ENCODE measurements at places on chromosomes 1 and 21.

- DNase-seq = no peak
Observed at GRCh38 chr1:171805395-171806115, 24.1 kb downstream of the METTL13 start.

GRCh38 chr1:169044971-169045370 lies 61.5 kb upstream of the ATP1B1 start:
- no peak for DNase-seq

- DNase-seq = no peak
Observed at GRCh38 chr1:109650609-109651008, 5.3 kb upstream of the GSTM4 start.

DNA sequence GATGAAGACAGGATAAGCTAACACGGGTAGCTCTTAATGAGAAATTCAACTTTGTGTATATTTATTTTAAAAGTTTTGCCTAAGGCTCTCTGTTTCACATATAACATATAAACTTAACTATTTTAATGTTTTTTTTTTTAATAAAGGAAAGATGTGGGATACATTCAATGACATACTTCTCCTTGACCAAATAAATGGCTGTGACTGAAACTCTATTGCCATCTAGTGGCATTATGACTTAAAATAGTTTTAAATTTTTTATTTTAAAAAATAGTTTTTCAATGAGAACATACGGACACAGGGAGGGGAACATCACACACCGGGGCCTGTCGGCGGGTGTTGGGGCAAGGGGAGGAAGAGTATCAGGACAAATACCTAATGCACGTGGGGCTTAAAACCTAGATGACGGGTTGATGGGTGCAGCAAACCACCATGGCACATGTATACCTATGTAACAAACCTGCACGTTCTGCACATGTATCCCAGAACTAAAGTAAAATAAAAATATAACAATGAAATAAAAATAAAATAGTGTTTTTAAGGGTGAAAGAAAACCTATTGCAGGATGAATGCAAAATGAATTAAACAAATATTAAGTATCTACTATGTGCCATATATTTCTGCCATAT lies 83.4 kb downstream of the LYST start:
- DNase-seq = peak; percentile 9

DNA sequence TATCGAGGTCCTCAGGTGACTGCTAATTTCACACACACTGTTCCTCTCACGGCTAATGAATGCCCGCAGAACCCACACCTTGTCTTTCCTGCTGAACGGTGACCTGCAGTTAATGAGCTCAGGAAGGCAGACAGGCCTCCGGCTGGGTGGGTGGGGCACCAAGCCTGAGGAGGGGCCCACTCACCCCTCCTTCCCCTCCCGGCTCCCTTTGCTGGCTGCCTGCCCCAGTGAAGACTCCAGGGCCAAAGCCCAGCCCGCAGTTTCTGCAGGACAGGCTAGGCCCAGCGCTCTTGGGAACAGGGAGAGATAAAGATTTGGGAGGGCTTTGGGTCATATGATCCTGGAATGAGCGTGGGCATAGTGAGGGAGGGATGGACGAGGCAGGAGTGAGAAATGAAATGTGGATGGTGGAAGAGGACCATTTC lies 26.4 kb downstream of the FOXO6 start:
- no peak for DNase-seq

DNA sequence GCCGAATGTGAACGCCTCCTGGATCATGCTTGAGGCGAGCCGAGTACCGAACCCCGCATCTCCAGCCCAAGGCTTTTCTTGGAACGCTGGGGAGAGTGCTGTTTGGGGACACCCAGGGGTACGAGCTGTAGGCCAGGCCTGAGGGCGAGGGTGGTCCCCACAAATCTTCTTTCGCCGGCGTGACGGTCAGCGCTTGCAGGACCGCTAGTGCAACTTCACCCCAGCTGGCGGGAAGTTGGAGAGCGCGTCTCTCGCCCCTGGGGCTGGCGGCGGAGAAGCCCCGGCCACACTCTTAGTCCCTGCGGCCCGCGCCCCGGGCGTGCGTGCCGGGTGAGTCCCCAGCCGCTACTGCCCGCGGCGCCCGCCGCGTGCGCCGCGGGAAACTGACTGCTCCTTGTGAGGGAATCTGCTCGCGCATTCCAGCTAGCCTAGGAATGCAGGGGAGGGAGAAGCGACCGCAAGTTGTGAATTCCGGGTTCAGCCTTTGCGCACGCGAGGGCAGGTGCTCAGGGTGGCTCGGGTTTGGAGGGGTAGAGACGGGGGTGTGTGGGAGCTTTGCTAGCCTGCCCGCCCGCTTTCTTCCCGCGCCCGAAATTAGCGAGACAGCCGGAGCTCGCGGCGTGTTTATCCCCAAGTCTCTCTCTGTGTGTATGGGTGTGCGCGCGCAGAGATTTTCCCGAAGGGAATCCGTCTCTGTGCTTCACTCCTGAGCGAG lies 884 bp downstream of the LHX4 start:
- DNase-seq = no peak

GRCh38 chr1:244730153-244730933 lies 77.4 kb downstream of the DESI2 start:
- no peak for DNase-seq

DNA sequence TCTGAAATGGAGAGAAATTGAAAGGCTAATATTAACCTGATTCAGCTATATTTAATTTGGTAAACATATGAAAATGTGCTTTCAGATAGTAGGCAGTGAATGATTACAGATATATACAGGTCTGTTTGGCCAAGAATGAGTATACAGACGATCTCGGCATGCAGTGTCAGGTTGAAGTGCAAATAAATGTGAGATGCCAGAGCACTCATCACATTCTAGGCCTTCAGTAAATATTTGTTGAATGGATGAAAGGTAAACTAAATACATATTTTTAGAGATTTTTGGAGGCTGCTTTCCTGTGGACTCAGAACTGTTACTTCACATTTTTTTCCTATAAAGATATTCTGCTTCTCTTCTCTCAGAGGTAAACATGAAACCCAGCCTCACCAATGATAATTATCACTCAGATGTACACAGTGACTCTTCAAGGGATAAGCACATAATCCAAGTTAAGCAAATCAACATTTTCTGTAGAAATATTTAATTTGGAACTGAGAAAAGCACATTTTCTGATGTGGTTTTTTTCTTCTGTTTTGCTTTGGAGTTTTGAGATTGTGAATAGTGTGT lies 702.9 kb downstream of the BRINP3 start:
- no peak for DNase-seq

DNA sequence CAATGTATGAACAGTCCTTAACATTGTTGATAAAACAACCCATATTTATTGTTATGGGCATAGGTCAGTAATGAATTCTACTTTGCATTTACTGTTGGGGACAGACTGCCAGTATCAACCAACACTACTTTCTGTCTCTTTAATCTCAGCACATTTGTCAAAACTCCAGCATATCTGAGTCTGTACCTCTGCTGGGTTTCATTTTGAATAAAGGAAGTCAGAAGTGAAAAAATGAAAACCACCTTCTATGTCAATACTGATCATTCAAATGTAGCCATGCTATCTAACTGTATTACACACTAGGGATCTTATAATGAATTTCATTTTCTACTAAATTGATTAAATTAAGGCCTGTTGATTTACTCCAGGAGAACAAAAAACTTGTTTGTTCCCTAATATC lies 24.2 kb upstream of the CXADR start:
- no peak for DNase-seq

DNA sequence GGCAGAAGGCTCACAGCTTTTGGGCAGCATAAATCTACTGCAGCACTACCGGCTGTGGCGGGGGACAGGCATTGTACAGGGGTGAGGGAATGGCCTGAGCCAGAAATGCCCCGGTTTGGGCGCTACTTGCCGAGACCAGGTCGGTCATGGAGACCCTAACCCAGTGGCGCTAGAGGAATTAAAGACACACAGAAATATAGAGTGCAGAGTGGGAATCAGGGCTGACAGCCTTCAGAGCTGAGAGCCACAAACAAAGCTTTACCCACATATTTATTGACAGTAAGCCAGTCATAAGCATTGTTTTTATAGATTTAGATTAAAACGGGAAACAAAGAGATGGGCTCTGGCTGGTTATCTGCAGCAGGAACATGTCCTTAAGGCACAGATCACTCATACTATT lies 101.8 kb downstream of the POU2F1 start:
- no peak for DNase-seq

- no peak for DNase-seq
Observed at GRCh38 chr1:65289449-65289848, 19.9 kb upstream of the DNAJC6 start.

DNA sequence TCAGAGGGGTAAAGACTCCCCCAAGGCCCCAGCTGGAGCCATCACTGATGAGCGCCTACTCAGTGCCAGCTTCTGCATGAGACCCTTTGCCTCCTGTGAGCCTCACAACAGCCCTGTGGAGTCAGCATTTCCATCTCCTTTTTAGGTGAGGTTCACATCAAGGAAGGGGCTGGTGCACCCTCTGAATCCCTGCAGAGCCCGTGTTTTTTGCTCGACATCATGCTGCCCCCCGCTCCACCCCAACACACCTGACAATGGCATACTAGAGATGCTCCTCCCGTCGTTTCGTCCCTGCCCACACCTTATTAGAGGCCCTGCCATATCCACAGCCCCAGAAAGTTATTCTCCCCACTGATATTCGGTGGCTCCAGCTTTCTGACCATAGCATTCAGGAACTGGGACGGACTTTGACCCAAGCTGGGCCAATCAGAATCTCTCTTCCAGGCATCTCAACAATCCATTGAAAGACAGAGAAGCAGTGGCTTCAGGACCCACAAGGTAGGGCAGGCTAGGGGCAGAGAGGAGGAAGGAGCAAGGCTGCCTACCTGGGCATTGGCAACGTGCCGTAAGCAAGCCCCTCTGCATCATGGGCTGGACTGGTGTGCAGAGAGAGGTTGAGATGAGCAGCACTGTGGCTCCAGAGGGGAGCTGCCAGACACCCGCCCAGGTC lies 32.7 kb downstream of the EPHA10 start:
- DNase-seq = no peak

DNA sequence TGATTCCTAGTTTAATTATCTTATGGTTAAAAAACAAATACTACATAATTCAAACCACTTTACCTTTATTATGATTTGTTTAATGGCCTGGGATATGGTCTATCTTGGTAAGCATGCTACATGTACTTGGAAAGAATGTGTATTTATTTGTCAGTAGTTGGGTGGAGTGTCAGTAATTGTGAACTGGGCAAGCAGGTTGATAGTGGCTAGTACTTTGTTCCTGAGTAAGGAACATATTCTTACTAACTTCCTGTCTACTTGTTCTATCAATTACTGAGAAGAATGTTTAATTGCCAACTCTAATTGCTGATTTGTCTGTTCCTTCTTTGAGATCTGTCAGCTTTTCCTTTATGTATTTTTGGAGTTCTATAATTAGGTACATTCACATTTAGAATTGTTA lies 49.2 kb upstream of the ABCG1 start:
- DNase-seq = no peak

- DNase-seq = no peak
Observed at GRCh38 chr1:184390889-184391288, 4.1 kb downstream of the C1orf21 start.

DNA sequence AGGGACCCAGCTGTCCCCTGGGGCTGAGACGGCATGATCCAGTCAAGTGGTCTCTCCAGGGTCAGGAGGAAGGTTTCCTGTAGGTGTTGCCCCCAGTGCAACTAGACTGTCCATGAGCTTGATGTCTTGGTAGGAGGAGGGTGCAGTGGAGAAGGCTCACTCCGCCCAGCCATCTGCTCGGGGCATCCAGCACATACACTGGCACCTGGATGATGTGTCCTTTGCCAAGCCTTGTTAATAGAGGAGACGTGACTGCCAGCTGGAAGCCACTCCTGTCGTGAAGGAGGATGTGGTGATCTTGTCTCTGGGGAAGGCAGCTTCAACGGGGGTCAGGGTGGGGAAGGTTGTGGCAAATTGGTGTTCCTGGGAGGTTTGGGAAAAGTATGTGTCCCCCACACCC lies 6.2 kb downstream of the DISP3 start:
- DNase-seq = no peak

DNA sequence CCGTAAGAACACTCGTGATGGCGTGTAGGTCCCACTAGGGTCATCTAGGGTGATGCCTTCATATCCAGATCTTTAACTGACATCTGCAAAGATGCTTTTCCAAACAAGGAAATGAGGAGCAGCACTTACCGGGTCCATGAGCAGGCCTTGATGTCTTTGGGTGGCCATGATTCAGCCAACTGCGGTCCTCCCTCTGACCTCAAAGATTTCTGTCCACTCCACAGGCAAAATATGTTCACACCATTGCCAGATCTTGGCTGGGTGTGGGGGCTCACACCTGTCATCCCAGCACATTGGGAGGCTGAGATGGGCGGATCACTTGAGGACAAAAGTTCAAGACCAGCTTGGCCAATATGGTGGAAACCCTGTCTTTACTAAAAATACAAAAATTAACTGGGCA lies 18.2 kb downstream of the TRPM2 start:
- DNase-seq = no peak

GRCh38 chr1:29972421-29973053 lies 736.2 kb downstream of the PTPRU start:
- no peak for DNase-seq

DNA sequence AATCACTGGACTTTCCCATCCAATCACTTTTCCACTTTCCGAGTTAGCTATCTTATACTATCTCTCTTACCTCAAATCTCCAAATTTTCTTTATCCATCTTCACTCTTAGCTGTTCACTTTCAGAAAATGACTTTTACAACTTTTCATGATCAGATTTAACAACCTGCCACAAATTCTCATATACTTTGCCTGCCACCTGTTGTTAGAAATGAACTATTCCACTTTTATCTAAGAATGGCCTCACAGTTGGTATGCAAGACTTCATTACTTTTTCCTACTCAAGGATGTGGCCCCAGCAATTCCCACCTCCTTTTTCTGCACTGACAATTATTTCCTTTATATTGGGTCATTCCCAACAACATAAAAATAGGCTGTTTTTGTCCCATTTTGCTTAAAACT lies 93.6 kb upstream of the DEPDC1 start:
- no peak for DNase-seq

- no peak for DNase-seq
Observed at GRCh38 chr1:200228081-200228480, 181.8 kb downstream of the ZNF281 start.

- DNase-seq = no peak
Observed at GRCh38 chr1:203871114-203871880, 9.9 kb downstream of the SNRPE start.

- DNase-seq = no peak
Observed at GRCh38 chr1:221394011-221394544, 347.8 kb downstream of the DUSP10 start.

- DNase-seq = no peak
Observed at GRCh38 chr1:160629286-160630210, 17.3 kb downstream of the SLAMF1 start.

DNA sequence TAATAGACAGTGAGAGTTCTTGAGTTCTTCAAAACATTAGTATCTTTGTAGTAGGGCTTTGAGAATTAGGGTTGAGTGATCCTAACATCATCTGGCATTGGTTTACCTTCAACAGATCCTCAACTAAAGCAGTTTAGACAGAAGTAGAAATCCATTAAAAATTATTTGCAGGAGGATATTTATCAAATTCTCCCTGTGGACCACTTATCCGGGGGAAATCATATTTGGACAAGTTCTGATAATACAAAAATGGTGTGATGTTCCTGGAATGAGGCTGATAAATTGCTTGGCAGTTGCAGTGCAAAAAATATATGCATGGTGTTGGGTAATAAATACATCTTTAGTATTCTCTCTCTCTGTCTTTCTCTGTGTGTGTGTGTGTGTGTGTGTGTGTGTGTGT lies 115.1 kb upstream of the CHODL start:
- no peak for DNase-seq

- no peak for DNase-seq
Observed at GRCh38 chr1:167621780-167622313, 8.2 kb upstream of the RCSD1 start.

- no peak for DNase-seq
Observed at GRCh38 chr1:50667272-50667671, 244.0 kb upstream of the DMRTA2 start.
